ENCODE measurements at places on chromosomes 6 and 20.

GRCh38 chr6:36724514-36725390, 27.1 kb downstream of the RAB44 start:
- peak; percentile 72 for DNase-seq

DNA sequence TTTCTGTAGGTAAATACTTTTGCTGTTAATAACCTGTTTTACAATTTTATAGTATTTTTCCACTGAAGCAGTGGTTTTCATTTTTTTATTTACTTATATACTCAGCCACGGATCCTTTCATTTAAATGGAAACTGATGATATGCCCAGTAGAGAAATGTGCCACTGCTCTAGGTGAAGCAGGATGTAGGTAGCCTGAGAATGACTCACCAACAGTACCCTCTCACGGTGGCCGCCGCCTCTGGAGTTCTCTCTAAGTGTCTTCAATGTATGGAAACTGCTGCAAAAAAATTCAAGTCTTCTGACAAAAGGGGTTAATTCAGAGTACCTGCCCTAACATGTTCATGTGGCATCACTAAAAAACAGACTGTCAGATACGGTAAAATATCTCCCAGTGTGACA, 6.4 kb downstream of the EYA4 start:
- DNase-seq = no peak

- peak; percentile 99 for DNase-seq
Measured at GRCh38 chr6:125913864-125914351, 42.7 kb upstream of the HINT3 start.

GRCh38 chr6:166597711-166598440, 11.4 kb upstream of the RAMACL start:
- DNase-seq = no peak

DNA sequence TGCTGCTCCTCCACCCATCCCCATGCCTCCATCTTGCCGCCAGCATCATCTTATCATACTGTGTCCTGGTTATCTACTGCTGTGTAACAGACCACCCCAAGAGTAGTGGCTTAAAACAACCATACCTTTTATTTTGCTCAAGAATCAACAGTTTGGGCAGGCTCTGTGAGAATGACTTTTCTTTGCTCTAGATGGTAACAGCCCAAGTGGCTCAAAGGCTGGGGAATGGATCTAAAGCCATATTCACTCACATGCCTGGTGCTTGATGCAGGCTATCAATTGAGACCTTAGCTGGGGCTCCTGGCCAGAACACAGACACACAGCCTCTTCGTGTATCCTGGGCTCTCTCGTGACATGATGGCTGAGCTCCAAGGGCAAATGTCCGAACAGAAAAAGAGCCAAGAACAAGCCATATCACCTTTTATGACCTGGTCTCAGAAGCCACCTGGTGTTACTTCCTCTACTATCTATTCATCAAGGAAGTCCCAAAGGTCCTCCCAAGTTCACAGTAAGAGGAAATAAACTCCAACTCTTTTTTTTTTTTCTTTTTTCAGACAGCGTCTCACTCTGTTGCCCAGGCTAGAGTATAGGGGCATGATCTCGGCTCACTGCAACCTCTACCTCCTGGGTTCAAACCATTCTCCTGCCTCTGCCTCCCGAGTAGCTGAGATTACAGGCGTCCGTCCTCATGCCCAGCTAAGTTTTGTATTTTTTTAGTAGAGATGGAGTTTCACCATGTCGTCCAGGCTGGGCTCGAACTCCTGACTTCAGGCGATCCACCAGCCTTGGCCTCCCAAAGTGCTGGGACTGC, 159.3 kb upstream of the JARID2 start:
- DNase-seq = no peak

- DNase-seq = no peak
Measured at GRCh38 chr6:55895972-55896730, 20.8 kb upstream of the BMP5 start.

DNA sequence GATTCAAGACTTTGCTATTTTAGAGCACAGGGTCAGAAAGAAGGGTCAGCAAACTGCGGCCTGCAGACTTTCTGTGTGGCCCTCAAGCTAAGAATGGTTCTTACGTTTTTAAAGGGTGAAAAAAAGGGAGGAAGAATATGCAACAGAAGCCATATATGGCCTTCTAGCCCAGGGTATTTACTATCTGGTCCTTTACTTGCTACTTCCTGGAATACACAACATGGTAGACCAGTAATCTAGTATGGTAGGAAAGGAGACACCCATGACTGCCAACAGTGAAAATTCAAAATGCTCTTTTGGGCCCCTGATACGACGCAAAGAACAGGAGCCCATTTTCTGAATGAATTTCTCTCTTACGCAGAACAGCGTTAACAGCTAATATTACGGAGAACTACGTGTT, 60.4 kb upstream of the EMILIN3 start:
- DNase-seq = no peak

DNA sequence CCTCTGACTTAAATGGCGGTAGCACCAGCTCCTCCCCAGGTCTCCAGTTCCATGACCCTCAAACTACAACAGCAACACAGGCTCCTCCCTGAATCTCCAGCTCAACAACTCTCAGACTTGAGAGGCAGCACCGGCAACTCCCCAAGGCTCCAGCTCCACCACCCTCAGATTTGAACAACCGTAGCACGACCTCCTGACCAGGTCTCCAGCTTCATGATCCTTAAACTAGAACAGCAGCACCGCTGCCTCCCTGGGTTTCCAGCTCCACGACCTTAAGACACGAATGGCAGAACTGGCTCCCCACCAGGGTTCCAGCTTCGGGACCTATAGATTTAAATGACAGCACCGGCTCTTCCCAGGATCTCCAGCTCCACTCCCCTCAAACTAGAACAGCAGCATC, 325.8 kb downstream of the PREX1 start:
- DNase-seq = no peak

GRCh38 chr20:61303675-61304074, 51.6 kb downstream of the CDH4 start:
- no peak for DNase-seq

GRCh38 chr6:50820869-50821264, 2.2 kb downstream of the TFAP2B start:
- no peak for DNase-seq
